ENCODE measurements at places on chromosomes 1 and 21.

- DNase-seq: no peak
Observed at GRCh38 chr1:177229781-177230180, 59.0 kb downstream of the BRINP2 start.

DNA sequence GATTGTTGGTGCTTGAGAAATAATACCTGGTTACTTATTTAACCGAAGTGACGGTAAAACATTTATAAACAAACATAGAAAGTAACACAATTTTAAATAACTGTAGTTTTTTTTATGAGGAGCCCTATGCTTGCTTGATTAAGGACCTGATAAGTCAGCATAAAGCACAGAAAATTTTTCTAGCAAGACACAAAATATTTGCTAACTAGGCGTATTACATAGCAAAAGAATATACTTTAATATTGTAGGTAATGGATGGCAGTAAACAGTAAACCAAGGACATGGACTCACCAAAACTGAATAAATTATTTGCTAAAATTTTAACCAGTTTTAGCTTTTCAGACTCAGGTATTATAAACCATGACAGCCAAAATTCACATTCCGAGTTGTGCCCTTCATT lies 90.9 kb downstream of the MAST2 start:
- DNase-seq: no peak

GRCh38 chr21:29077651-29078090 lies 4.2 kb upstream of the CCT8 start:
- no peak for DNase-seq

GRCh38 chr1:87594736-87595383 lies 266.2 kb downstream of the LMO4 start:
- no peak for DNase-seq

DNA sequence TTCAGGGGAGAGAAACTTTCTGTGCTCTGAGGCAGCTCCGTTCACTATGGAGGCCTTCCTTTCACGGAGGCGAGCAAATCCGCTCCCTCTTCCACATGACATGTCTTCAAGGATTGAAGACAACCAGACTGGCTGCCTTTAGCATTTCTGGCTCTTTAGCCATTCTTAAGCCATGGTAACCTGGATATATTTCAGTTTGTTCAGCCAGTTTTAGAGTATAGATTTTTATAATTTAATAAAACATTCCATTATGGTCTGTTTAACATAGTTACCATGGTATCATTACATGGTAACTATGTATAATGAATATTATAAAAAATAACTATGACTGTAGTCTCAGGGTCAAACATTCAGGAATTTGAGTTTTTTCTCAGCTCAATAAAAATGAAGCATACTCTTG lies 54.2 kb upstream of the NFIA start:
- DNase-seq: no peak

GRCh38 chr1:152044386-152044785 lies 7.6 kb upstream of the S100A11 start:
- DNase-seq: no peak

DNA sequence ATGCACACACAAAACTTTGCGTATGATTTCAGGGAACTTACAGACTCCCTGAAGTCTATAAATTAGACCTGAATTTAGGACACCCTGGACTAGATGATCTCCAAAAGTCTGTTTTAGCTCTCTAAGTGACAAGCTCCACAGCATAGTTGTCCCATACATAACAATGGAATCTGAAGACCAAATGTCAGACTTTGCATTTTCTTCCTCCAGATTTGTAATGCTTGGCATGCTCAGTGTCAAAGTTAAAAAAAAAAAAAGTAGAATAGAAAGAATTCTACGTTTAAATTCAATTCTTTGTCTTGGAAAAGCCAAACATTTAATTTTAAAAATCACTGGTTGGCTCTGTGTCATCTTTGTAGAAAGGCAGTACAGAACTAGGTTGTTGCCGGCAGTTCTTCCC lies 66.7 kb downstream of the OLFML2B start:
- no peak for DNase-seq

GRCh38 chr1:21021311-21021710 lies 155.4 kb downstream of the EIF4G3 start:
- DNase-seq: no peak

DNA sequence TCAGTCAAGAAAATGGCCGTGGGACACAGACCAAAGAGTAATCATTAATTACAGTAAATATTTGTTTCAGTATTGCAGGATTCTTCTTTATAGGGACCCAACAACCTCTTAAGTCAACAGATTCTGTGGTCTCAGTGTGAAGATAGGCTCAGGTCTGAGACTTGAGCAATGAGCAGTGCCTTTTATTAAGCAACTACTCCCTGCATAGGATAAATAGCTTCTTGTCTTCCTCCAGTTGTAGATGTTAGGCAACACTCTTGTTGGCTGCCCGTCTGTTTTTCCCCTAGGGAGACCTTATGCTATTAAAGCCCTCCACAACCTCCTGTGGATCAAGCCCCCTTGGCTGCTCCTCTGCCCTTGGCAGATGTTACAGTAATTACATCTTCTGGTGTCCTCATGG lies 1.8 kb upstream of the OMA1 start:
- DNase-seq: no peak
